ENCODE measurements at places on chromosomes 5 and 9.

- no peak for DNase-seq
Measured at GRCh38 chr5:37212096-37212495, 37.1 kb downstream of the CPLANE1 start.

GRCh38 chr5:40485021-40485998 is 194.4 kb upstream of the PTGER4 start:
- DNase-seq, result no peak

DNA sequence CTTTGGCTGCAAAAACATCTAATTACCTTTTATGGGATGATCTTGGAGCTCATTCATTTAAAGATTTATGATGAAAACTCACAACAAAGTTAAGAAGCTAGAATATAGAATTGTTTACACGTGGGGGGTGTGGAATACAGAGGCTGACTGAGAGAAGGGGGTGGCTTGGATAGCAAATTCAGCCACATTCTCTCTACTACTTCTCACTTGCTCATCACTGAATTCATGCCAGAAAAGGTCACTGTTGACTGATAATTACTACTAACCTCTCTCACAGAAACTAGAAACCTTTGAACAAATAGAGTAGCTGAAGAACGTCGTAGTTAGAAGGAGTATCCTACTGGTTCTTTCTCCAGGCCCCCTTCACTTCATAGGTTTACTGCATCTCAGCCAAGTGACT is 808.2 kb downstream of the BRINP1 start:
- no peak for DNase-seq

DNA sequence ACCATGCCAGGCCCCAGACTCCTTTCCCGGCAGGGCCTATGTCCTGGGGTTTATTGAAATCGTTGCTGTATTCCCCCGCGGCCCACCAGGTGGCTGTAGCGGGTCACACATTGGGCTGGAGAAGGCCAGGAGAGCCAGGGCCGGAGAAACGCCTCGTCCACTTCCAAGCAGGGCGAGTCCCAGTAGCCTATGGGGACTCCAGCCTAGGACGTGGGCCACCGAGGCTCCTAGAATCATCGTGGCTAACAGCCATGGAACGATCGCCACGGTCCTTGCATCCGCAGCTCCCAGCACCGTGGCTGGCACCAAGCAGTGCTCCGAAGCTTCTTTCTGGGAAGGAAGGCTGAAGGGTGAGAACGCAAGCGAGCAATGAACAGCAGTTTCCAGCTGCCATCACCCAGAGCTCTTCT is 87.7 kb downstream of the ENTREP1 start:
- no peak for DNase-seq

GRCh38 chr5:137336161-137336560 is 163.0 kb downstream of the SPOCK1 start:
- DNase-seq, result no peak

DNA sequence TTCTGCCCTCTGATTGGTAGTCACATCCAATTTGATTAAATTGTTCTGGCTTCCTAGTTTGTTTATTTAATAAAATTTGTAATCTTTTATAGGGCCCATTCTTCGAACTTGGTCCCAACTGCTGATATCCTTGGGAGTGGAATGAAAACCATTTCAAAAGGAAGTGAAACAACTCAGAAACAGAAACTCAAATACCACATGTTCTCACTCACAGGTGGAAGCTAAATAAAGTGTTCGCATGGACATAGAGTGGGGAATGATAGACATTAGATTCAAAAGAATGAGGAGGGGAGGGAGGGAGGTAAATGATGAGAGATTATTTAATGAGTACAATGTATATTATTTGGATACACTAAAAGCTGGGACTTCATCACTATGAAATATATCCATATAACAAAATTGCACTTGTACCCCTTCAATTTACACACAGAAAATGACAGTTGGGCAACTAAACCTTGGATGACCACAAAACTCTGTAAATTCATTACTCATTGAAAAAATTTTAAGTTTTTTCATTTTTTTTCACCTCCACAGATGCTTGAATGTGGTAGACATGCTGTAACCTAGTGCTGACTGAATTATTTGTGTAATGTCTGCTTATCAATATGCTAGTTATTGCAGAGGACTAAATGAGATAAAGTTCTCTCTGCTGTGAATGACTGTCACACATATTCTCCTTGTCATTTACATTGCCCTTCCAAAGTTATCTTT is 16.0 kb downstream of the ATP10B start:
- no peak for DNase-seq

- no peak for DNase-seq
Measured at GRCh38 chr5:133970325-133970909, 2.0 kb upstream of the C5orf15 start.

GRCh38 chr5:44257653-44258365 is 131.4 kb downstream of the FGF10 start:
- DNase-seq, result no peak

DNA sequence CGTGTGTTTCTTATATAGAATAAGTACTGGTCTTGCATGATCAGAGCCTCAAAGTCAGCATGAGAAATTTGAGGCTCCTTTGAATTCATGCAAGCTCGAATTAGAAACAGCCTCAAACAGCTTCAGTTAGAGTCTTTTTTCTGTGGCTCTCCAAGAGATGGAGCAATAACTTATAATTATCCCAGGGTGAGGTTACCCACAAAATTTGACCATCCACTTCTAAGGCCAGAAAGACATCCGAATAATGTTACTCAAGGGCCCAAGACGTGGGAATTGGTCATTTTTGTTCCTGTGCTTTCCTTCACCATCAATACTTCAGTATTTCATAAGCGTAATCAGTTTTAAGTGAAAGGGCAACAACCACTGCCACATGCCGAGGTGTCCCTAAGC is 89.7 kb downstream of the DAPK1 start:
- no peak for DNase-seq

DNA sequence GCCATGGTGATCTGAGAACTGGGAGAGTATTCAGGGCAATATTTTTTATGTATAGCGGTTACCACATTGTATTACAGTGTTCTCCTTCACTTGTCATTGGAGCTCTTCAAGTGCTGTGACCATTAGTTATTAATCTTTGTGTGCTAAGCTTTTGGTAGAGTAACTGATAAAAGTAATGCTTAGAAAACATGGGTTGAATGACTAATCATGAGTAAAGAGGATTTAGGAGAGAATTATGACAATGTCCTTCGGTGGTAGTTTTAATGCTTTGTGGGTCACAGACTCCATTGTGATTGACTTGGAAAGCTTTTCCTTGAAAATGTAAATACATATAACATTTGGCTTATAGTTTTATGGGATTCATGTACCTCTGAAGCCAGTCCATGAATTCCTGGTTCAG is 21.4 kb downstream of the TGFBR1 start:
- DNase-seq, result no peak

DNA sequence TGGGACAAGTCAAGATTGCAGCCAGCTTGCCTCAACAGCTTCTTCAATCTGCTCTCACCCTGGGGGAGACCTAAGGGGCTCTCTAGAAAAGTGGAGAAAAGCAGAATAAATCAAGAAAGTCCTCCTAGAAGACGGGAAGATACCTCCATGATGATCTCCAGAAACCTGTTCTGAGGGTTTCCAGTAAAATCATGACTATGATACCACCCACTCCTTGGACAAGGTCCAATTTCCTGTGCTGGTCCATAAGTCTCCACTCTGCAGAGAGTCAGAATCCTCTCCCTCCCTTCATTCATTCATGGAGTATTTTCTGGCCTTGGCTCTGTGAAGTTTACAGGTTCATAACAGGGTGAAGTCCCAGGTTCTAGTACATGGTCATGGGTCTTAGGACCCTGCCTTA is 168.6 kb downstream of the SLC12A2 start:
- no peak for DNase-seq

- DNase-seq, result no peak
Measured at GRCh38 chr5:32217886-32218396, 43.8 kb upstream of the GOLPH3 start.

- DNase-seq, result no peak
Measured at GRCh38 chr9:11097020-11097419, 484.2 kb upstream of the PTPRD start.

DNA sequence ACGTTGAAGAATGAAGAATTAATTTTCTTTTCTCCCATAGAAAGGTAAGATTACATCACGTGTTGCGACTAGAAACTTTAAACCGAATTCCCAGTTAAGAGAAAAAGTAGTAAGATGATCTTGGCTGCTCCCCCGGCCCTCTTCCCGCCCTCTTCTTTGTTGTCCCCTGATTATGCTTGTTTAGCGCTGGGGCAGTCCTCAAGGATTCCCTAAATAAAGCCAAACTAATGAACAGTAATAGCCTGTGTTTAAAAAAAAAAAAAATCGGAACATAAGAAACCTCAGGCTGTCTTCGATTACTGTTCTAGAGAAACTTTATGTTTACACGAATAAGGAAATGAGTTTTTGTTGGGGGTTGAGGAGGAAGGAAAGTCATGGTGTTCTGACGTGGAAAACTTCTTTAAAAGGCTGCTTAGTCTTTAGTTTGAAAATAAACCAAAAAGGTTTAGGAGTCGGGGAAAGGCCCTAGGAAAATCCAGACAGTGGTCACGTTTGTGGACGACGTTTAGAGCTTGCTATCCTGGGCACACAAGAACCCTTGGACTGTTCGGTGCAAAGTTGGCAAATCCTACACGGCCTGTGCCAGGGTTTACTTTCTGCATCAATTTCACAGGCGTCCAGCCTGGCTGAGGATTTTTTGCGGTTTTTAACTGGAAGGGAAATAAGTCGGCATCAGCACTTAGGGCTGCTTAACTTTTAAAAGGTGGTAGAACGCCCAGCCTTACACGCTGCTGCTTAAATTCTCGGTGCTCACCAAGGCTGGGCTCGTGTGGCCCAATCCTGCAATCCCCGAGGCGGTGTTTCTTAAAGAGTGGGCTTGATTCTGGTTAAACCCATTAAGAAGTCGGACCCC is 1.1 kb upstream of the MAT2B start:
- DNase-seq, result no peak

DNA sequence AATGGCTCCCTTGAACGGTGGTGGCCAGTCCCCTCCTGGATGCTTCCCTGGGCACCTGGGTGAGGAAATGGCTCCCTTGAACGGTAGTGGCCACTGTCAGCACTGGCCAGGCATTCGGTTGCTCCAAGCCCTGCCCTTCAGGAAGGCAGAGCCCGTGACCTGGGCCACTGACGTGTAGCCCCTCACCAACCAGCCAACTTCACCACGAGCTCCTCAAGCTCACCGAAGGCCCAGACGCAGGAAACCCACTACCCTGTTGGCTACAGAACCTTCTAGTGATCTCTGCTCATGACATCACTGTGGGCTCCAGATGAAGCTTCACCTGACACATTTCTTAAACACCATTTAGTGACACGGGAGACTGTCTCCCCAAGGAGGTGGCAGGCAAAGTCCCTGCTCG is 9.2 kb downstream of the SLC6A3 start:
- no peak for DNase-seq
